NCI-H146 (cell line): ENCODE measurements at places on chromosomes 5 and 9.

DNA sequence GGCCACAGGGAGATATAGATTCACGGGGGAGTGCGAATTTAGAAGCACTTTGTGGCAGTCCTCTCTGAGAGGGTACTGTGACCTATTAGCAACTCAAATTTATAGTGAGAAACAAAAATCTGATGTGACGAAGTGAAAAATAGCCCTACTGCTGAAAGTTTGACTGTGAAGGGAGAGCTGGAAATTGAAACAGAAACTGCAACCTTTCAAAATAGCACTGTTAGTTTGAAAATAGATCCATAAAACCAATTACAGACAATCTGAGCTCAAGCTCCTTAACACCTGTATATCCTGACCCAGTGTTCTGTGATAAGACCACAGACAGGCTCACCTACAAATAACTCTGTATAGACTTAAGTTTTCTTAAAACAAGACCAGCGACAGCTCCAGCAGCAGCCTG lies 420.1 kb downstream of the IRX1 start:
- DNase-seq: no peak

- DNase-seq: peak; percentile 60
Observed at GRCh38 chr5:132905938-132906337, 32.5 kb downstream of the LEAP2 start.

- peak; percentile 10 for DNase-seq
Observed at GRCh38 chr9:69122549-69123141, 51.4 kb upstream of the TJP2 start.

DNA sequence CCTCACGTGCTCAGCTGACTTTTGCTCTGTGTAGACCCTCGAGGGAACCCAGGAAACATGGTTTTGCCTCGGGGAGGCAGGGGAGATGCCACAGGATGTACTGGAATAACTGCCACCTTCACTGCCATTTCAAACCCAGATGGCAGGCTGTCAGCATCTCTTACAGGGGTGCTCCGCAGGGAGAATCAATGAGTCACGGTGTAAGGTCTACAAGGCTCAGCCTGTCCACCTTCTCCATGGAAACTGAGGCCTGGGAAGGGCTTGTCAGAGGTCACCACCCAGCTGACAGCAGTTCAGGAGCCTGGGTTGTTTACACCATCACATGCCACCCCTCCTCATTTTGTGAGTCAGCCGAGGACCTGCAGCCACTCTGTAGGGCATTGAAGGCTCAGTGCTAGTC lies 30.8 kb downstream of the DAB2IP start:
- DNase-seq: no peak

DNA sequence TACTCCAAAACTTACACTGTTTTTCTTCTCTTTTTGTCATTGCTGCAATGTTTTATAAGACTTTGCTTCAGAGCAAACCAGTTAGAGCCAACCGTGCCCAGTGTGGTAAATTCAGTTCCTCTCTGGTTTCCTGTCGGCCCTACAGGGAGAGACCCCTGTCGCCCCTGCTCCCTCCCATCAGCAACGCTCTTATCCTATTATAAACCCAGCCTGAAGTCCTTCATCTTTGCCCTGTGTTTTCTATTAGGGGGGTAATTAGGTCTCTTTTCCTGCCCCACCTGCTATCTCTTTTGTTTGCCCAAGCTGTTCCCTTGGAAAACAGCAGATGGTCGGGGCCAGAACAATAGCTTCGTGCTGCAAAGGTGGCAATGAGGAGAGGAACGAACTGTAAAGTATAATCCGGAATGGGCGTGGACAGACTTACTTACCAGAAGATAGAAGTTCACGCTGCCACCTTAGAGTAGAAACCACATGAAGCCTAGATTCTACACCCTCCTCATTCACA lies 21.4 kb upstream of the OTULINL start:
- peak; percentile 98 for DNase-seq

DNA sequence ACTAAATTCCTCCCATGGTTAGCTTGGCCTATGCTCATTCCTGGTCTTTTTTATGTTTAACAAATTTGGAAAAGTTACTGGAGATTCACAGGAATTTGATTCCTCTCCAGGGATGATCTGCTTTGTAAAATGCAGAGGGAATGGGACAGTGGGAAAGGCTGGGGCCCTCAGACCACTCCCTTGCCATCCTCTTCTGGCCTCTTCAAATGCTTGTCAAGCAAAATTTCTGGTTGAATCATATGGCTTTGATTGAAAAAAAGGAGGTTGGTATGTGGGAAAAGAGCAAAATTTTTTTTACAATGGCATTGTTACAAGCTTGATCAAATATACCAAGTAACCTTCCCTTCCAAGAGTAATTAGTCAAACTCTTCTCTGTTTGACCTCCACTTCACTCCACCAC lies 225.1 kb downstream of the PIK3R1 start:
- DNase-seq: no peak

- DNase-seq: no peak
Observed at GRCh38 chr9:135799261-135799660, 97.3 kb downstream of the KCNT1 start.

GRCh38 chr5:60846298-60846697 lies 2.2 kb upstream of the ELOVL7 start:
- no peak for DNase-seq

GRCh38 chr5:132492386-132493125 lies 2.0 kb upstream of the IRF1 start:
- DNase-seq: no peak

- DNase-seq: no peak
Observed at GRCh38 chr9:81373294-81373693, 316.1 kb downstream of the TLE1 start.

GRCh38 chr9:124000161-124000783 lies 11.3 kb upstream of the LHX2 start:
- peak; percentile 16 for DNase-seq

- DNase-seq: no peak
Observed at GRCh38 chr5:180007582-180007981, 64.0 kb downstream of the RNF130 start.

DNA sequence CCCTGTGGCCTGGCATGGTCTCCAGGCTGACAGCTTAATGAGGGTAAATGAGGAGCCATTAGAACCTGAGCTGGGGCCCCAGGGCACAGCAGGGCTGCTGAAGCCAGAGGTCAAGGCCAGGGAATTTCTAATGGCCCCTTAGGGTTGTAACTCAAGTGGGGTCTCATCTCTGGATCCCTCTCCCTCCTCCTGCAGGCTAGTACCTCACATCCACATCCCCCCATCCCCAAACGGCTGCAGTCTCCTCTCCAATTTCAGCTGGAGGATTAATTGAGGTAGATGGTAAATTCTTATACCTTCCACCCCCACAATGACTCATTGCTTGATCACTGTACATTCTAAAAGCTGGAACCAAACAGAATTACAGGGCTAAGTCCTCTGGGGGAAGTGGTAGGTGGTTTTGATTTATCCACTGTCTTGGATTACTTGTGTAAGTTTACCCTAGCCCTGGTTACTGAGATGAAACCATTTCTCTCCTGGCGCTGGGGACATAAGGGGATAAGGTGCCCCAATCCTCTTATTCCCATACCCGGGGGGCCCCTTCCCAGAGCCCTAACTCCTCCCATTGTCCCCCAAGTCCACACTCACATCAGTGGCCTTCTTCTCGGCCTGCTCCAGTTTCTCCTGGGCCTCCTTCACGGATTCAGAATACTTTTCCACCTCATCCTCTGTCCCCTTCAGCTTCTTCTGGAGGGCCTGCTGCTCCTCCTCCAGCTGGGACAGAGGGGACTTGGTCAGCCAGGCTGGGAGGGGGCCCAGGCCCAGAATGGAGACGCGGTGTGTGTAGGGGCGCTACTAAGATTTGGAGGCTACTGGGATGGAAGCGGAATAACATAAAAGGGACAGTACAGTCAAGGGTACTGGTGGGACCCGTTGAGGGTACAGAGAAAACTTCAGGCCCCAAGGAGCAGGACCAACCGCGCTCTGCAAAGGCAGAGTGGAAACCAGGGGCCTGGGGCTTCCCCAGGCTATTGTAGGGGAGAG lies 875 bp downstream of the TPM2 start:
- no peak for DNase-seq

GRCh38 chr9:90167914-90168313 lies 474.7 kb downstream of the DIRAS2 start:
- no peak for DNase-seq

GRCh38 chr9:91120200-91120599 lies 241.5 kb downstream of the AUH start:
- DNase-seq: no peak

DNA sequence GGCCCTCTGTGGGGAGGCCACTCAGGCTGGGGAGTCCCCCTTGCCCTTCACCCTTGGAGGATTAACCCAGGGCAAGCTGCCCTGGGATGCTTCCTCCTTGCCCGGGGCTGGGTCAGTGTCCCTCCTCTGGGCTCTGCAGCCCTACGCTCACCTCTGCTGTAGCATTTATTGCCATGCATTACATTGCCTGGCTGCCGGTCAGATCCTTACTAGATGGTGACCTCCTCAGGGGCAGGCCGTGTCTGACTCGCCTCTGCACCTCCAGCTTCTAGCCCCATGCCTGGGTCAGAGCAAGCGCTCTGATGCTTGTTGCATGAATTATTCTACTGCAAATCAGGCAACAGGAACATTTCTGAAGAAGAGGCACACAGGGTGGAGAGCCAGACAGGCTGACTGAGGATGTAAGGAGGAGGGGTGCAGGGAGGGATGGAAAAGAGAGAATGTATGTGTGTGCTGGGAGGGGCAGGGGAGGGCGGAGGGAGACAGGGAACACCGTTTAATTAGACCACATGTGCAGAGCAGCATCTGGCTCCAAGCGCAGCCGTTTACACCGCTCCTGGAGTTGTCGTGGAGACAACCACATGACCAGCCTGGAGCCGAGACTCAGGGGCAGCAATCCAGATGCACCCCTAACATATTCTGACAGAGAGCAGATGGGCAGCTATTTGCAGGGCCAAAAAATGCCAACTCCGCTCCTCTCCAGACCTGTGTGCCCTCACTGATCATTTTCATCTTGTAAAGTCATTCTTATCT lies 117.0 kb downstream of the CRB2 start:
- DNase-seq: peak; percentile 49

DNA sequence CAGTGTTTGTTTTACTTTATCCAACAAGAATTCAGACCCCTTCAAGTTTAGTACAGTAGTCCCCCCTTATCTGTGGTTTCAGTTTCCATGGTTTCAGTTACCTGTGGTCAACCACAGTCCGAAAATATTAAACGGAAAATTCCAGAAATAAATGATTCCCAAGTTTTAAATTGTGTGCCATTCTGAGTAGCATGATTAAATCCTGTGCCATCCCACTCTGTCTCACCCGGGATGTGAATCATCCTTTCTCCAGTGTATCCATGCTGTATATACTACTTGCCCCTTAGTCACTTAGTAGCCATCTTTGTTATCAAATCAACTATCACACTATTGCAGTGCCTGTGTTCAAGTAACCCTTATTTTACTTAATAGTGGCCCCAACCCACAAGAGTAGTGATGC lies 153.8 kb upstream of the RASA1 start:
- no peak for DNase-seq

DNA sequence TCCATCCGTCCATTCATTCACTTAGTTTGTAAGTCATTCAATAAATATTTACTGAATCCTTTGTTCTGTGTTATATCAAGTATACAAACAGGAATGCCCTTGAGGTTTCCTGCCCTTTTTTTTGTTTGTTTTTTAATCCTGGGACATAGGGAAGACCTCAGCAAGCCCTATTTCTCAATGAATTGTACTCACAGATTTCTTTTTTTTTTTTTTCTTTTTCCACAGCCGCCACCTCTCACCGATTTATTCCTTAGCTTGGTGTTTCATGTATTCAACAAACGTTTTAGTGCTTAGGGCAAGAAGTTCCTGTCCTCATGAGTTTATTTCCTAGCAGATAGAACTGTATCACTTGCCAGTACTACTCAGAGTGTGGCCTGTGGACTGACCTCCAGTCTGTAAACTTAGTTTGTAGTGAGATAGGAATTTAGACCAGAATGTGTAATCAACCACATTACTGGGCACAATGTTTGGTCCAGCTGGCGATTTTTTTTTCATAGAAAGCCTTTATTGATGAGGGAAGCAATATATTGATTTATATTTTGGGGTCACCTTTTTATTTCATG lies 35.4 kb upstream of the C5orf47 start:
- DNase-seq: no peak

DNA sequence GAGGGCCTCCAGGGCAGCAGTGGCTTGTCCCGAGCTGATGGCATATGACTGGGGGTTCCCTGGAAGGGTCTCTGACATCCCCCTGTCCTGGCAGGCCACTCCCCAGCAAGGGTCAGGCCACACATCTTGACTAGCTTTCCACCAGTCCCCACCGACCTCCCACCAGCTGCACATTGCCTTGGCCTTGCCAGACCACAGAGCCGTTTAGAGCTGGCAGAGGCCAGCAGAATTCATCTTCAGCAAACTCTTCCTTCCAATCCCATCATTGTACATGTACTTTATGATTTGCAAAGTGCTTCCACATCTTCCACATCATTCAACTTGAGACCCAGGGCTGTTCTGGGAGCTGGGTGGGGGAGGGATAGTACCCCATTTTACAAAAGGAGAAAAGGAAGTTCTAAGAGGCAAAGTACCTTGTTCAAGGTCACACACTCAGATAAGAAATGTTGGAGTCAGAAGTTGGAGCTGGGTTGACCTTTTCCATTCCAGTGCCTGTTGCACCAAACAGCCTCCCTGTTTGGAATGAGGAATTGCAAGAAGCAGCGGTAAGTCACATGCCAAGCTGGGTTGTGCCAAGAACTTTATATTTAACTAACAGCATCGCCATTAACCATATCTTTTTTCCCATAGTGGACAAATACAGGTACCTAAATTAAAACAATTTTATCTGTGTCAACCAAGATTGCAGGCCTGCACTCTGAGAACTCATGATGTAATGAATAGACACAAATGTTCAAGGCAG lies 25.8 kb upstream of the COL15A1 start:
- DNase-seq: no peak

- no peak for DNase-seq
Observed at GRCh38 chr9:70398145-70398556, 16.3 kb downstream of the KLF9 start.

DNA sequence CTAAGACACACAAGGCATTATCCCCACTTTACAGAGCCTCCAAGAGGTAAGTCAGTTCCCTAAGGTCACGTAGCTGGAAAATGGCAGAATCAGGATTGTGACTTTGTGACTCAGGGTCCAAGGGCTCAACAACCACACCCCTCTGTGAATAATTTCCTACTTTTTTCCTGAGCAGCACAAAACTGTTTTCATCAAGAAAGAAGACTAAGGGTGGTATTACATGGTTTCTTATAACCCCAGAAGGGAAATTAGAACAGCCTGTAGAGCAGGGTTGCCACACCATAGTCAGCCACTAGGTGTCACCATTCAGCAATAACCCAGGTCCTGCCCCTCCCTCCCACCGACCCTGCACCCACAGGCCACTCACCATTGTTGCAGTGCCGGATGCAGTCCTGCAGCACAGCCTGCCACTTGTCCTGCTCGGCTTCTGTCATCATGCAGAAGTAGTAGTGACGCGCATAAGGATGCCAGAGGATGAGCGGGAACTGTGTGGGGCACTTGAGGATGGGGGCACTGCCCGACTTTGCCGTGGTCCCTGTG lies 72.1 kb downstream of the LRSAM1 start:
- no peak for DNase-seq

DNA sequence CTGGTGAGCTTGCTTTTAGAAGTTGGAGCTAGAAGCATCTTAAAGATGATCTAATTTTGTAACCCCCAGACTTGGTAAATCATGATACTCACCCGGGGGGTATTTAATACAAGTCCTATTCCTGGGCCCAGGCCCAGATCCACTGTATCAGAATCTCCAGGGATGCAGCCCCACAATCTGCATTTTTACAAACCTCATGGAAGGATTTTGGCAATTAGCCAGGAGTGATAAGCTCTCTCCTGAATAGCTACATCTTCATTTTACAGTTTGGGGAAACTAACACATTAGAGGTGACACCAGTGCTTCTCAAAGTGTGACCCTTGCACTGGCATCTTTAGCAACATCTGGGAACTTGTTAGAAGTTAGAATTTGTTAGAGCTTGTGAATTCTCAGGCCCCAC lies 31.2 kb upstream of the OTP start:
- DNase-seq: peak; percentile 25
